ENCODE measurements at places on chromosomes 5 and 9.
A peak's percentile ranks its signal among the peaks of the same experiment; 100 is the strongest.

GRCh38 chr9:85541876-85542275 is 199.9 kb downstream of the AGTPBP1 start:
- peak; percentile 52 for DNase-seq

DNA sequence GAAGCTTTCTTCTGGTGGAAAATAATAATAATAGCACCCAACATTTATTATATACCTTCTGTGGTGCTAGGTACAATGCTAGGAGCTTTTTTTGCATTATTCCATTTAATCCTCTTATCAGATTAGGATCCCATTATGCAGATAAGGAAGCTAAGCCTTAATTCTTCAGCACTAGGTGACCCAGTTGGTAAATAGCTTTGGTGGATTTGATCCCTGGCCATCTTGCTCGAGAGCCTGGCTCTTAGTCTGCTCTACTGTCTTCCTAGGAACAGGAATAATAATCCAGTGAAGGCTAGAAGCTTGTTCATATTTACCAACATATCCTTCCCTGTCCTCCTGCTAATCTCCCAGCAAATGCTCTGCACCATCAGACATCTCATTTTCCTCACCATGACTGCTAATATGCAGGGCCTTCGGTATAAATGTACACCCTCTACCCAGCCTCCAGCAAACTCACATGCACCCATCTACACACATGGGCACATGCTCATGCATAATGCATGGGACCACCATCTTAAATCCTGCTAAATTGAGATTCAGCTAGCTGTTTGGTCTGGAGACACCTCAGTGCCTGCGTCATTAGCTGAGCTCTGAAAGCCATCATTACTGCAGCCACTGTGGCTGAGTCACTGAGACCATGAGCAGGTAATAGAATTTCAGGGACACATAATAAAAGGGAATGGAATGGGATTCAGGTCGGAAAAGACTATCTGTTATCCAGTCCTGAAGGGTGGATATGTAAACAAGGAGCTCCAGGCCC is 87.5 kb downstream of the TRIM32 start:
- DNase-seq, result no peak

GRCh38 chr5:2131826-2132496 is 249.2 kb upstream of the IRX4 start:
- no peak for DNase-seq

GRCh38 chr5:108345541-108346171 is 36.2 kb downstream of the FBXL17 start:
- peak; percentile 57 for DNase-seq

- no peak for DNase-seq
Measured at GRCh38 chr5:112142769-112143270, 276.3 kb downstream of the EPB41L4A start.

- no peak for DNase-seq
Measured at GRCh38 chr5:139363937-139364336, 19.2 kb downstream of the SLC23A1 start.

DNA sequence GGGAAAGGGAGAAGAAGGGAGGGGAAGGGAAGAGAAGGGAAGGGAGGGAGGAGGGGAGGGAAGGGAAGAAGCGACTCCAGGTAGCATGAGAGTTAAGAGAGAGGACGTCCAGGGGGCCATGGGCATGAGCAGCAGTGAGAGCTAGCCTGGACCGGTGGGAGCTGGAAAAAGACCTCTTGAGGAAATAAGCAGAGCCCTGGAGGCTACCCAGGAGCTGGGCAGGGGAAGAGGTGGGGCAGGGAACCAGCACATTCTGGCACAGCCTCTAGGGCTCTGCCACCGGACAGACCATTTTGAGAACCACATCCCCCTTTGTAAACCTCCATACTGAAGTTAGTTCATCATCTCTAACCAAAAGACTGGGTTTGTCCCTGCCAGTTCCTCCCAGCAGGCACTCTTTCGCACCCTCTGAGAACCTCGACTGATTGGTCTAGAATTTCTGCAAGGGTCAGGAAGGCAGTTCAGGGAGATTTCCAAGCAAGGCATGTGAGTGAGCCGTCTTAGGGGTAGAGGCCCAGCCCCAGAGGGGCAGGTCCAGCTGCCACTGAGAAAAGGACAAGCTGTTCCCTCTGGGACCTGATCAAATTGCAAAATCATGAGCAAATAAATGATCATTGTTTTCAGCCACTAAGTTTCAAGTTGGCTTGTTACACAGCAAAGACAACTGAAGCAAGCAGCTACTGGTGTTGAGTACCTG is 11.6 kb downstream of the NAIF1 start:
- peak; percentile 33 for DNase-seq

DNA sequence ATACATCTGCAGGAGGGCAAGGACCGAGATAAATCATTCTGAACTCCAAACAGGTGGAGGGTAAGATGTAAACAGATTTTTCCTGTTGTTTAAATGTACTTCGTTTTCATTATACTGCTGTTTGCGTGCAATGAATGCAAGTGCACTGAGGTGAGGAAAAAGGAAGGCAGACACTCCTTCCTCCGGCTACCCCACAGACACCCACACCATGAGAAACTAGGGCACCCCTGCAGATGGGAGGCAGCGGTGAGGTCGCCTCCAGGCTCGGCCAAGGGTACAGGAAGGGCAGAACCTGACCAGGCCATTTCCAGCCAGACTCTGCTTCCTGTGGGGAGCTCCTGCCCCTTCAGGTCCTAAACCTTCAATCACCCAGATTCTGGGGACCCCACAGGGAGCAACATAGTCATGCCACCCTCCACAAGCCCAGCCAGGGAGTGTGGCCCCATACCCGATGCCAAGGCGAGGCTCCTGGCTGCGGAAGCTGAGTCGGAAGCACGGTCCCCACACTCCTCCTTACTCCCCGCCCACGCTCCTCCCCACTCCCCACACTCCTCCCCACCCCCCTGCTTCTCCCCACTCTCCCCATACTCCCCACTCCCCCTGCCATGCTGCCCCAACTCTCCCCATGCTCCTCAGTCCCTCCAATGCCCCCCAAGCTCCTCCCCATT is 37.1 kb downstream of the VAV2 start:
- no peak for DNase-seq

GRCh38 chr9:127423476-127423933 is 677 bp upstream of the ZNF79 start:
- DNase-seq, result no peak

DNA sequence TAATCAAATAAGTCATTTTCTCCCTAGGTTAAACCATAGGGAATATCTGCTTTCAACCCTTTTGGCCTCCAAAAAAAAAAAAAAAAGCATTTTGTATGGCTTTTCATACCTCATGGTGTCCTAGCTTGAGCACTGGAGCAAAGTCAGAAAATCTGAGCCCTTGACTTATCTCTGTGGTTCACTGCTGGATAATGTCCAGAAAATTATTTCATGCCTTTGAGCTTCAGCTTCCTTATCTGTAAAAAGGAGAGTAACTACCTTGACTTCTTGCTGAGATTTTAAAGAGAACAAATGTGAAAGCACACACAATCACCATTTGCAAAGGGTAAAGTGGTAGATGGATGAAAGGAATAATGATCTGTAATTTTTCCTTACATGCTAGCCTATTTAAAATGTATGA is 165.9 kb downstream of the ALDH1A1 start:
- no peak for DNase-seq

DNA sequence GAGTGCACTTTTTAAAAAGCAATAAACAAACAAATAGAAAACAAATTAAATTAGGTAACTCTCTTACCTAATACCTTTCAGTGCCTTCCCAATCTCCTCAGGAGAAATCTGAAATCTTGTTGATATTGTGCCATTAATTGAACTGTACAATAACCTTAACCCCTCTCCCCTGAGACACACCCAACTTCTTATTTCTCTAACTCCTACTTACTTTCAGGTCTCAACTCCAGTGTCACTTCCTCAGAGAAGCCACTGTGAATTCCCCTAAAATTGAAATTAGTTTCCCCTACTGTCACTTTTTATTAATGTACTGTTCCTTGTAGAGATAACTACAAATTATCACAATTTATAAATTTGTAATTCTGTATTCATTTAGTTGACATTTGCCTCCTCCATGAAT is 295.3 kb upstream of the TNC start:
- no peak for DNase-seq

DNA sequence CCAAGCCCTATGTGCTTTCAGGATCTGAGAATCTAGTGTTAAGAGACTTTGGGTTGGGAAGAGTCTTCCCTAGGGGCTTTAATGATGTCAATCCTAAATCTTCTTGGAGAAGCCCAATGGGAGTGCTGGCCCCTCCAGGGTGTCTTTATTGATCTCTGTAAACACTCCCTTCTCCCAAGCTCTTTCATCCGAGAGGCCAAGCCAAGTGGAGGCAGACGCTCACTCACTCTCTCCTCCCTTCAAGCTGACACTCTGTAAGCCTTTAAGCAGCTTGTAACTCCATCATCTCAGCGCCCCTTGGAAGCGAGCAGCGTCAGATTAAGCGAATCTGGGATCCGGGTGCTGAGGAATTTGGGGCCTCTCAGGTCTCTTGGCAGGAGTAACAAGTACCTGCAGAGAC is 37.7 kb downstream of the SPARC start:
- DNase-seq, result no peak

DNA sequence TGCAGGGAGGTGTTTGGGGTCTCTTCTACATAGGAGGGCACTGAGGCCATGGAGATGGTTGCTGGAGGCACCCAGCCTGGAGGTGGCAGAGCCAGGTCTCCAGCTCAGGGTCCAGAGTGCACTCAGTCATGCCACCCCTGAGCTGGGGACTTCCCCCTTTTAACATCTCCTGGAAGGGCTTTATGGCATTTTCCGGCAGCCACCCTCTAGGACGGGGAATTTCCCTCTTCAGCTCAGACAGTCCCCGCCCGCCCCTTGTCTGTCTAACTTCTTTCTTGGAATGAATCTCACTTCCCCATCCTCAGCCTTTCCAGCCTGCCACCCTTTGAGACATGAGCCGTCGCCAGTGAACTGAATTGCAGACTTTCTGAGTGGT is 49.9 kb downstream of the COL15A1 start:
- peak; percentile 79 for DNase-seq
